ENCODE measurements at places on chromosomes 1 and 21. TPM values are rescaled to one million over a fixed set of nuclear protein-coding genes. Genes with fewer than 3 reads are reported as not detected.

The FCRL5 gene
- 0.05 TPM for polyA plus RNA-seq

The FCRL1 gene
- not detected for polyA plus RNA-seq

The CORT gene
- 0.82 TPM for polyA plus RNA-seq

The PPFIA4 gene
- polyA plus RNA-seq = 9.6 TPM

The UBE4B gene
- polyA plus RNA-seq = 49.1 TPM

The SPRR2A gene
- polyA plus RNA-seq = not detected

The VSIG8 gene
- 0.13 TPM for polyA plus RNA-seq

The RUNX3 gene
- polyA plus RNA-seq = 0.51 TPM

The HAO2 gene
- polyA plus RNA-seq = 106 TPM

The SGIP1 gene
- 14.9 TPM for polyA plus RNA-seq

The PTPN7 gene
- 2.1 TPM for polyA plus RNA-seq

The AMY2A gene
- polyA plus RNA-seq = not detected

The KCNJ15 gene
- polyA plus RNA-seq = 201 TPM

The ADAMTS5 gene
- 24.7 TPM for polyA plus RNA-seq

The CYP4Z1 gene
- polyA plus RNA-seq = 0.77 TPM

The CR2 gene
- 1.6 TPM for polyA plus RNA-seq

The COL18A1 gene
- 135 TPM for polyA plus RNA-seq

The PAPPA2 gene
- 60.5 TPM for polyA plus RNA-seq

The ALX3 gene
- polyA plus RNA-seq = not detected

The VASH2 gene
- polyA plus RNA-seq = 23.5 TPM

The C1orf50 gene
- 11.4 TPM for polyA plus RNA-seq

The RGS4 gene
- polyA plus RNA-seq = 13.6 TPM

The CACNA1S gene
- polyA plus RNA-seq = 0.49 TPM

The AIRE gene
- 0.68 TPM for polyA plus RNA-seq

The COA6 gene
- 35.9 TPM for polyA plus RNA-seq

The SPRR2F gene
- polyA plus RNA-seq = not detected

The C1QA gene
- polyA plus RNA-seq = 16.1 TPM

The TFF2 gene
- not detected for polyA plus RNA-seq

The ANXA9 gene
- 14.1 TPM for polyA plus RNA-seq

The CD1B gene
- polyA plus RNA-seq = not detected

The UAP1 gene
- 35.3 TPM for polyA plus RNA-seq

The CHIA gene
- not detected for polyA plus RNA-seq

The EPHA10 gene
- 0.10 TPM for polyA plus RNA-seq

The SRSF11 gene
- 281 TPM for polyA plus RNA-seq

The TAS1R1 gene
- not detected for polyA plus RNA-seq

The NTRK1 gene
- polyA plus RNA-seq = 1.3 TPM

The C1orf185 gene
- not detected for polyA plus RNA-seq

The PTPN22 gene
- 0.27 TPM for polyA plus RNA-seq

The RGS8 gene
- polyA plus RNA-seq = 0.04 TPM

The ETV3L gene
- polyA plus RNA-seq = 0.08 TPM

The CYP4A11 gene
- polyA plus RNA-seq = 55.3 TPM

The OR2T35 gene
- polyA plus RNA-seq = not detected

The MYBPHL gene
- 0.14 TPM for polyA plus RNA-seq

The THEM5 gene
- polyA plus RNA-seq = 1.3 TPM

All from right renal pelvis (tissue), 4 donors.